ELF-1 (cell line): ENCODE measurements at places on chromosomes 2 and 18.

DNA sequence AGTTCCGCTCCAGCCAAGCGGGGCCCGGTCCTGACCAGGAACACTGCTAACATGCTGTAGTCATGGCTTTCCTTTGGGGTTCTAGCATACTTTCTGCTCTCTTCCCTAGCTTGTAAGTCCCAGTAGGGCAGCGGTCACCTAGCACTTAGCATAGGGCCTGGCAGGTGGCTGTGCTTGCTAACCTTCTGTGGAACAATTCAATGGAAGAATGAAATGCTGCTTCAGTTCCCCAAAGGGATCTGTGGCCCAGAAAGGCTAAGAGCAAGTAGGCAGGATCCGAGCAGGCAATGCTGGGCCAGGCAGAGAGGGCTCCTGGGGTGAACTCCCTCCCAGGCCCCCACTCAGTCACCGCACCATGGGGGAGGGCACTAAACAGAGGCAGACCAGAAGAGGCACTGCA, 266.8 kb downstream of the CELF4 start:
- DNase-seq, result no peak

- DNase-seq, result peak; percentile 74
Observed at GRCh38 chr2:120867290-120868241, 131.9 kb downstream of the GLI2 start.

- no peak for DNase-seq
Observed at GRCh38 chr2:128563348-128563687, 244.7 kb upstream of the HS6ST1 start.

DNA sequence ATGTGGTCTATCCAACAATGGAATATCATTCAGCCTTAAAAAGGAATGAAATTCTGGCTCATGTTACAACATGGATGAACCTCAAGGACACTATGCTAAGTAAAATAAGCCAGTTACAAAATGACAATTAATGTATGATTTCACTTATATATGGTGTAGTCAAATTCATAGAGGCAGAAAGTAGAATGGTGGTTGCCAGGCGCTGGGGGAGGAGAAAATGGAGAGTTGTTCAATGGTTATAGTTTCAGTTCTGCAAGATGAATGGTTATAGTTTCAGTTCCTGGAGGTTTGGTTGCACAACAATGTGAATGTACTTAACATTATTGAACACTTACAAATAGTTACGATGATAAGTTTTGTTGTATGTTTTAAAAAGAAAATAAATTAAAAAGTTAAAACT, 79.2 kb upstream of the IL1R2 start:
- no peak for DNase-seq

GRCh38 chr2:143071185-143071876, 57.9 kb upstream of the ARHGAP15 start:
- DNase-seq, result no peak

DNA sequence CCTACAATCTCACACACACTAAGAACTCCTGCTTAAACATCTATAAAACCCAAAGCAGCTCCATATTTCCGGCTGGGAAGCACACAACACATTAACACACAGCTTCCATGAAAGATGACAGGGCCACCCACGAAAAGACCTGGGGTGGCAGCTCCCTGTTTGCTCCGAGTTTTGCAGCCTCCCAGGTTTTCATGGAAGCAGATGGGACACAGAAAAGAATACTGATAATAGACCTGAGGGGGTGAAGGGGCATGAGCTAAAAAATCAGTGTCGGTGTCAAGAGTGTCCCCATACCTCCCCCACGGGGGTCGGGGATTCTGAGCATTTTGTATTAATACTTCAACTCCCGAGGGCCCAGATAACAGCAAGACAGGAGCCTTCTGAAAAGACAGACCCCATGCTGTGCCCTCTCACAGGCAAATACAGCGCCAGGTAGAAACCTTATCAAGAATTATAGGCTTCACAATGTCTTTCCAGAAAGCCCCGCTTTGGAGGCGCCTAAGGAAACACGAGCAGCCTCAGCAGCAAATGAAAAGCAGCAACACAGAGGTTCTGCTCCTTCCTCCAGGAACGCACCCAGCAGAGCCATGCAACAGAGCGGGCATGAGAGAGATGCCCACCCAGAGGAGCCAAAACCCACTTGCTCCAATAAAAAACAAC, 50.5 kb downstream of the ZNF516 start:
- no peak for DNase-seq

GRCh38 chr18:61402726-61403125, 69.5 kb downstream of the CDH20 start:
- DNase-seq, result no peak

GRCh38 chr2:23330214-23330613, 54.8 kb upstream of the KLHL29 start:
- peak; percentile 79 for DNase-seq

DNA sequence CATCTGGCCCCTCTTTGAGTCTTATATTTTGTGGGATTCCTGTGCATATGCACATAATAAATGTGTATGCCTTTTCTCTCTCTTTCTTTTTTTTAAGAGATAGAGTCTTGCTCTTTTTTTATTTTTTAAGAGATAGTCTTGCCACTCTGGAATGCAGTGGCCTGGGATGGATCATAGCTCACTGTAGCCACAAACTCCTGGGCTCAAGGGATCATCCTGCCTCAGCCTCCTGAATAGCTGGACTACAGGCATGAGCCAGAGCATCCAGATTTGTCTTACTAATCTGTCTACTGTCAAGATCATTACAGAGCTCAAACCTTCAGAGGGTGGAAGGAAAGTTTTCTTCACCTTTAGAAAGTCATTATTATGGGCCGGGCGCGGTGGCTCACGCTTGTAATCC, 342.2 kb upstream of the LRRTM4 start:
- DNase-seq, result peak; percentile 41

GRCh38 chr2:33984131-33984530, 385.0 kb upstream of the FAM98A start:
- DNase-seq, result no peak
